ENCODE measurements at places on chromosomes 13 and 19.

GRCh38 chr13:95023405-95023804 is 277.8 kb downstream of the ABCC4 start:
- no peak overlapping the region for H3K4me3 ChIP-seq
- no peaks in the 10 kb centered on the region for H3K4me1 ChIP-seq
- DNase-seq, result no peak

DNA sequence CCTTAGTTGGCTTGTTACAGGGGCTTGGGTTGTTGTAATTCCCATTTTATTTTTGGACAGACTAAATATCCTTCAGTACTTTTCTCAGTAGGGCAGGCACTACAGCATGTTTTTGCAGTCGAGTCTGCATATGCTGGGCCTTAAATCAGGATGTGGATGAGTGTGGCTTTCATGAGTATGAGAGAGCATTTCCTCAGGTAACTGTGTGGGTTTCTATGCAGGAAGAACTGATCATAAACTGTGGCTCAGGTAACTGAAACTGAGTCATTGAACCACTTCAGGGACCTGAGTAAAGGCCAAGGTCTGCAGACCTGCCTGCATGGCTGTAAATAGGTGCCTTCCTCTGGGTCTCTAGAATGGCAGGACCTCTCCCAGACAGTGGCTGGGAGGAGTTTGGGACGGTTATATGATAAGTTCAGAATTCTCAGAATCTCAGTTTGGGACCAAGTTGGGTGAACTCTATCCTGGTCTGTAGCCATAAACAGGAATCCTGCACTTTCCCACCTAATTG is 112.1 kb downstream of the ZNF737 start:
- H3K27me3 ChIP-seq, result no peaks in the 10 kb centered on the region
- peak; percentile 75 for DNase-seq
- H3K36me3 ChIP-seq, result no peaks in the 10 kb centered on the region
- H3K4me1 ChIP-seq, result no peaks in the 10 kb centered on the region
- H3K27ac ChIP-seq, result no peak overlapping the region
- H3K4me3 ChIP-seq, result no peak overlapping the region

DNA sequence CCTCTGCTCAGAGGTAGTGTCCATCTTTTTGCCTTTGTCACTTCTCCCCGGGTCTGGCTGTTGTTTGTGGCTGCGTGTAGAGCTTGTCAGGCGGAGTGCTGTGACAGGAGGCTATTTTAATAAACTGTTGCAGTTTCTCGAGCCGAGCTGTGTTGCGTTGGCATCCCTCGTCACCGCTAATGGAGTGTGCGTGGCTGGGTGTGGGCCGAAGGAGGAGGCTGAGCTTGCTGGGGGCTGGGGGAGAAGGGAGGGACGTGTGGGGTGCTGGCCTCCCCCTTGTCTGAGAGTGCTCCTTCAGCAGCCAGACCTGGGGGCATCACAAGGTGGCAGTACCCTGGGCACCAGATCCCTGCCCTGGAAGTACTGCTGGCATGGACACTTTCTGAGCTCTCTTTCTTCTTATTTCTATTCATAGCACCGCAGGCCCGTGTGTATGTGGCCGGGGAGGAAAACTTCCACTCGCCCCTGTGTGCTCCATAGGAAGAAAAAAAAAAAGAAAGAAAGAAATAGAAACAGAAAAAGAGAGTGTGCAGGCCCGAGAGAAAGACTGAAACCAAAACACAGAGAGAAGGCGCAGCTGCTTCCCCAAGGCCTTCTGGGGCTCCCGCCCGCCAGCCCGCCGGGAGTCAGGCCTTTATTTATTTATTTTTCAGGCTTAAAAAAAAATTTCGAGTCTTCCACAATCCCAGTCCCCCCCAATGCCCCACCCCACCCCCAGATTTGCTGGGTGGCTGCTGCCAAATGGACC is 27.0 kb downstream of the NFIX start:
- no peaks in the 10 kb centered on the region for H3K36me3 ChIP-seq
- no peaks in the 10 kb centered on the region for H3K27me3 ChIP-seq
- peaks cover 77% of the 10 kb centered on the region for H3K4me1 ChIP-seq
- peak overlapping the region; percentile 52 for H3K4me3 ChIP-seq

- H3K27ac ChIP-seq, result no peak overlapping the region
- H3K27me3 ChIP-seq, result no peaks in the 10 kb centered on the region
- H3K4me1 ChIP-seq, result no peaks in the 10 kb centered on the region
- no peak for DNase-seq
- no peaks in the 10 kb centered on the region for H3K36me3 ChIP-seq
Observed at GRCh38 chr13:38519229-38519911, 167.5 kb upstream of the FREM2 start.

- no peaks in the 10 kb centered on the region for H3K4me1 ChIP-seq
- H3K4me3 ChIP-seq, result no peak overlapping the region
- DNase-seq, result no peak
- H3K27me3 ChIP-seq, result no peaks in the 10 kb centered on the region
- H3K27ac ChIP-seq, result no peak overlapping the region
Observed at GRCh38 chr19:8117991-8118390, 31.4 kb downstream of the FBN3 start.

DNA sequence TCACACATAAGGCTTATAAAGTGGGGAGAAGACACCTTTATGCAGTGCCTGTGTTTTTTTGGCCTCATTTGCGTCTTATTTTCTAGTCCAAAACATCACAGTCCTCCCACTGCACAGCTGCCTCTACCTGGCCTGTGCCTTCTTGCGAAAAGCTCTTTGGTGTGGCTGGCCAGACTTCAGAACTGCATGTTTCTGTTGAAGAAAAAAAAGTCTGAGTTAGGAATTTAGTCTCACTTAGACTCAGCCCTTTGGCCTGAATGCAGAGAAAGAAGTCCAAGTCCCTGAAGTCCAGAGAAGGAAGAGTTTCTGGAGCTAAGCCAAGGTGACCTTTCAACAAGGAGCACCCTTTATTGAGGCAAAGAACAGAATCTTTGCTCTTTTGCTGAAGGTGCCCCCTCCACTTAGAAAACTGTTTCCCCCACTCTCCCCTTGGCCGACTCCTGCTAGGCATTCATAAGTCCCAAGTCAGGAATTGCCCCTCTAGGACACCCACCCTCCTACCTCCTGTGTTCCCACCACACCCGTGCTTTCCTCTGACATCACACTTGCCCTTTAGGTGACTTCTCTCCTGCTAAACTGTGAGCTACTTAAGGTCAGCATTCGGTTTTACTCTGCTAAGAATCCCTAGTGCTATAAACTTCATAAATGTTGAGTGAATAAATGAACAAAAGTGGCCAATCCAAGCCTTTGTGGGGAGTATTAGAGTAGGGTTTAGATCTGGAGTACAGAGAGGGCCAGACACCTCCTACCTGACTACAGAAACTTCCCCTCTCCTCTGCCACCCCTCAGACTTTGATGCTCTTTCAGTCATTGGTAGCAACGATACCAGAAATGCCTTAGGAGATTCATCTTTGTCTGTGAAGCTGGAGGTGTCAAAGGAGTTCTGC is 226.8 kb downstream of the LACC1 start:
- no peak overlapping the region for H3K4me3 ChIP-seq
- peaks cover 44% of the 10 kb centered on the region for H3K4me1 ChIP-seq
- H3K36me3 ChIP-seq, result no peaks in the 10 kb centered on the region
- no peaks in the 10 kb centered on the region for H3K27me3 ChIP-seq
- peak overlapping the region; percentile 2 for H3K27ac ChIP-seq

GRCh38 chr19:39111593-39112199 is 13.9 kb upstream of the PAK4 start:
- H3K36me3 ChIP-seq, result no peaks in the 10 kb centered on the region
- no peak overlapping the region for H3K27ac ChIP-seq
- H3K4me3 ChIP-seq, result no peak overlapping the region
- no peak for DNase-seq
- peaks cover 4% of the 10 kb centered on the region for H3K27me3 ChIP-seq

GRCh38 chr19:12180377-12180776 is 17.5 kb downstream of the ZNF136 start:
- no peak overlapping the region for H3K4me3 ChIP-seq
- H3K36me3 ChIP-seq, result peaks cover 14% of the 10 kb centered on the region
- H3K27me3 ChIP-seq, result no peaks in the 10 kb centered on the region
- no peaks in the 10 kb centered on the region for H3K4me1 ChIP-seq

- H3K4me3 ChIP-seq, result no peak overlapping the region
- H3K27me3 ChIP-seq, result no peaks in the 10 kb centered on the region
- H3K36me3 ChIP-seq, result peaks cover 49% of the 10 kb centered on the region
- no peak for DNase-seq
Observed at GRCh38 chr19:35027851-35028599, 2.2 kb upstream of the SCN1B start.

DNA sequence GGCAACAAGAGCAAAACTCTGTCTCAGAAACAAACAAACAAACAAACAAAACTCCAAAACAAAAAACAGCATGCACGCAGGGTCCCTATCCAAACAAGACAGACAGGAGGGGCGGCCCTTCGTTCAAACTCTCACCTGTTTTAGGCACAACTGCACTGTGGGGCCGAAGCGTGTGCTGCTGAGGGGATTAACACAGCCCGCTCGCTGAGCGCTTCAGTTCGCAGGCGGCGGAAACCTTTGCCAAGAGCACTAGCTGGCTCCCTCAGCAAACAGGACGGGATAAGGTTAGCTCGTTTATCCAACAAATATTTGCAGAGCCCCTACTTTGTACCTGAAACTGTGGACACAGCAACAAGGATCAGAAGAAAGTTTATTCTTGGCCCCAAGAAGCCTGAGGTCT is 1.6 kb upstream of the ADPRHL1 start:
- peaks cover 25% of the 10 kb centered on the region for H3K36me3 ChIP-seq
- DNase-seq, result no peak
- no peak overlapping the region for H3K4me3 ChIP-seq

DNA sequence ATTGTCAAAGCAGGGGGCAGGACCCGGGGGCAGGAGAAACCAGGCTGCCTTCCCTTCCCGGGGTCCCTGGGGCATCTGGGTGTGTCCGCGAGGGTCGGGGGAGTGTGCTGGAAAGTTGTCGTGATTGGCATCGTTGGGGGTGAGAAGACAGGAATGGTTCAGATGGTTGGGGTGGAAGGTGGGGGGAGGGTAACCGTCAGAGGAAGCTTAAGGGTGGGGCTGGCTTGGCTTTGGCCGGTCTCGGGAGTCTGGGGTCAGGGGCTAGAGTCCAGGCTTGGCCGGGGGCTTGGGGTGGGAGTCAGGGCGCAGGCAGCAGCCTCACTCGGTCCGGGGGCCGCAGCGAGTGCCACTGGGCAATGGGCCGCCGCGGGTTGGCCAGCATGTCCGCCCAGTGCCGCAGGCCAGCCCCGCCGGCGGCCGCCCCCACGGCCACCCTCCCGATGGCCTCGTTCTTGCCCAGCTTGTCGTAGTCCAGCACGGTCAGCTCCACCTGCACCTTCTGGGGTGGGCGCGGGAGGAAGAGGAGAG is 6.8 kb upstream of the DNAAF3 start:
- H3K4me3 ChIP-seq, result peak overlapping the region; percentile 54
- peaks cover 86% of the 10 kb centered on the region for H3K27me3 ChIP-seq
- H3K4me1 ChIP-seq, result peaks cover 25% of the 10 kb centered on the region
- no peak for DNase-seq

- no peaks in the 10 kb centered on the region for H3K36me3 ChIP-seq
- no peak overlapping the region for H3K4me3 ChIP-seq
- H3K4me1 ChIP-seq, result peaks cover under 1% of the 10 kb centered on the region
- no peak for DNase-seq
- H3K27me3 ChIP-seq, result no peaks in the 10 kb centered on the region
Observed at GRCh38 chr13:36000028-36000427, 131.2 kb downstream of the DCLK1 start.

DNA sequence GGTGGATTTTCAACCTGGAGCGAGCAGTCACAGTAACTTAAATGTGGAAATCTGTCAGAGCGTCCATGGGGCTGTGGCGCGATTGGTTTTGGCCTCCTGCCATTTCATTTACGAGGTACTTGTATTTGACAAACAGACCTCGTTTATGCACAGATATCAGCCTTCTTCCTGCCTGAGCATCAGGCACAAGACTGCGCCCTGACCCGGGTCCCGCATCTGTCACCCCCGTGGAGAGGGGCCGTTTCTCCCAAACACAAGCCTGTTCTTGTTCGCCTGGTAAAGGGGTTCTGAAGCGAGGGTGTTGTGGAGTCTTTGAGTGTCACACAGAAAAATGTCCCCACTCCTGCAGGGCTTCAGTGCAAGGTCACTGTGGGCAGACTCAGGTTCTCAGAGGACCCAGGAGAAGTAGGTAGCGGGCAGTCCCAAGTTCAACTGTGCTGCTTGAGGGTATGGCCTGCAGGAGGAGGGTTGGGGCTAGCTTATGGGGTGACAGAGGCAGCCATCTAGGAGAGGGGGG is 202.3 kb downstream of the URI1 start:
- H3K27me3 ChIP-seq, result no peaks in the 10 kb centered on the region
- H3K4me1 ChIP-seq, result no peaks in the 10 kb centered on the region
- DNase-seq, result no peak
- no peak overlapping the region for H3K4me3 ChIP-seq
- no peak overlapping the region for H3K27ac ChIP-seq
- H3K36me3 ChIP-seq, result no peaks in the 10 kb centered on the region

- H3K27ac ChIP-seq, result peak overlapping the region; percentile 84
- H3K36me3 ChIP-seq, result peaks cover 37% of the 10 kb centered on the region
- peak overlapping the region; percentile 89 for H3K4me3 ChIP-seq
- H3K4me1 ChIP-seq, result peaks cover 48% of the 10 kb centered on the region
Observed at GRCh38 chr19:49592486-49593232, 1.7 kb downstream of the PRR12 start.

GRCh38 chr13:74794147-74794546 is 659.9 kb upstream of the KLF12 start:
- no peak for DNase-seq
- no peaks in the 10 kb centered on the region for H3K27me3 ChIP-seq
- no peaks in the 10 kb centered on the region for H3K4me1 ChIP-seq
- H3K27ac ChIP-seq, result no peak overlapping the region
- no peak overlapping the region for H3K4me3 ChIP-seq

DNA sequence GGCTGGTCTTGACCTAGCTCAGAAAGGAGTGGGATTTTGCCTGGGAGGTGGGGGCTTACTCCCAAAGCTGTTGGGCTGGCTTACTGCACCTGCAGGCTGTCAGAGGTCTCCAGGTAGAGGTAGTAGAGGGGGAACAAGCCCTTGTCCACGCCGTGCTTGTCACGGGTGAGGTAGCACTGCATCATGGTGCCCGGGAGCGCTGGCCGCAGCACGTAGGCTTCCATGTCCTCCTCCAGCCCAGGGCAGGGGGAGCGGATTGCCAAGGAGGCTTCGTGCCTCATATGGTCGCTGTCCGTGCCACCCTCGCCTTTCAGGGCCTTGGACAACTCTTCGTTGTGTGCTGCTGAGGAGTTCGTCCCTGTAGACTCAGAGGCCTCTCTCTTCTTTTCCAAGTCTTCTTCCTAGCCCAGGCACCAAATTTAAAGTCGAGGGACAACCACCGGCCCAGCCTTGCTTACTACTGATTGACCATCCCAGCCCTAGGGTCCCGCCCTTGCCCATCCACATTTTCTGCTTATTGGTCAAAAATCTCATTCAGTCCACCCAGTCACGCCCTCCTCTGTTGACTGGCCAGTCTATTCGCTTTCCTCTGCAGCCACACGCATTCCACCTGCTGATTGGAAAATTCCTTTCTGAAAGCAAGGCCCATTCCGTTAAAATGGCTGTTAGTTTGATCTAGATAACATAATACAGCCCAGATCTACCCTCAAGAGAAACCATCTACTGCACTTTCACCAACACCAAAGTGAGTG is 10.5 kb downstream of the TULP2 start:
- H3K27me3 ChIP-seq, result no peaks in the 10 kb centered on the region
- no peaks in the 10 kb centered on the region for H3K4me1 ChIP-seq
- DNase-seq, result no peak

All from esophagus muscularis mucosa (tissue), 4 donors.